ENCODE measurements at places on chromosomes 11 and 22. TPM values are rescaled to one million over a fixed set of nuclear protein-coding genes. Genes with fewer than 3 reads are reported as not detected.
A peak's percentile ranks its signal among the peaks of the same experiment; 100 is the strongest.

DNA sequence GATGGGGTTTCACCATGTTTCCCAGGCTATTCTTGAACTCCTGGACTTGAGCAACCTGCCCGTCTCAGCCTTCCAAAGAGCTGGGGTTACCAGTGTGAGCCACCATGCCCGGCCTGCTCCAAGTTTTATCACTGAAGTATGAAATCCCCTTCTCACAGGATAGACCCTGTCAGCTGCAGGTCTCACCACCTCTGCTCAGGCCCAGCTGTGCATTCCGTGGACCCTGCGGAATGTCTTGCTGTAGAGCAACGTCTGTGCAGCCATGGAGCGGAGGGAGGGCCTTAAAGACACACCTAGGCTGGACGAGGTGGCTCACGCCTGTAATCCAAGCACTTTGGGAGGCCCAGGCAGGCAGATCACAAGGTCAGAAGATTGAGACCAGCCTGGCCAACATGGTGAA, 625.4 kb downstream of the BRD1 start:
- no peak for DNase-seq

- no peak for DNase-seq
Observed at GRCh38 chr22:39216143-39216490, 28.7 kb downstream of the PDGFB start.

DNA sequence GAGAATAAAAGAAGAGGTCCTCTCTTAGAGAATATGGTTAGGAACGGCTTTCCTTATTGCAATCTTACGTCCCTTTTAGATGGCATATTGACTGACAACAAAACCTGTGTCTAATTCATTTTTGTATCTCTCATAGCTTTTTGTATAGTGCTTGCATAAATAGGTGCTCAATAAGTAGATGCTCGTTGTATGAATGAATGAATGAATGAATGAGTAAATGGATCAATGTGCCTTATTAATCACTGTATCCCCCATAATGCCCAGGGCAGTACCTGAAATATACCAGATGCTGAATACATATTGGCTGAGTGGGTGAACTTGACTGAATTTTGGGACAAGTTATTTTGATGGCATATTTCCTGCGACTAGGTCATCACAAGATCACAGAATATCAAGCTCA, 97.9 kb downstream of the SERGEF start:
- no peak for DNase-seq

DNA sequence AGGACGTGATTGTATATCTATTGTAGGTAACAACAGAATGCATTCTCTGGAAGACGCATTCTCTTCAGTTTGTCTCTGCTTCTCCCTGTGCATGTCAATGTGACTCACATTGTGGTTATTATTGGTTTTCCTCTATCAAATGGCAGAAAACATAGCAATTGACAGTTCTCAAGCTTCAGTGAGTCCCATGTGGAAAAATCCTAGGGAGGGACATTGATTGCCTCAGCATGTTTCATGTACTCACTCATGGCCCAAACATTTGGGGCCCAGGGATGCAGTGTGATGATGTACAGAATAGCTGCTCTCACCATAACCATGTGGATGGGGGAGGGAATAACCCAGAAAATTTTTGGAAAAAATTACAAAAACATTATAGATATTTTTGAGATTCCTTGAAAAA, 9.3 kb upstream of the ARL14EP start:
- DNase-seq = no peak

GRCh38 chr11:66047541-66048365, 1.2 kb downstream of the GAL3ST3 start:
- no peak for DNase-seq

DNA sequence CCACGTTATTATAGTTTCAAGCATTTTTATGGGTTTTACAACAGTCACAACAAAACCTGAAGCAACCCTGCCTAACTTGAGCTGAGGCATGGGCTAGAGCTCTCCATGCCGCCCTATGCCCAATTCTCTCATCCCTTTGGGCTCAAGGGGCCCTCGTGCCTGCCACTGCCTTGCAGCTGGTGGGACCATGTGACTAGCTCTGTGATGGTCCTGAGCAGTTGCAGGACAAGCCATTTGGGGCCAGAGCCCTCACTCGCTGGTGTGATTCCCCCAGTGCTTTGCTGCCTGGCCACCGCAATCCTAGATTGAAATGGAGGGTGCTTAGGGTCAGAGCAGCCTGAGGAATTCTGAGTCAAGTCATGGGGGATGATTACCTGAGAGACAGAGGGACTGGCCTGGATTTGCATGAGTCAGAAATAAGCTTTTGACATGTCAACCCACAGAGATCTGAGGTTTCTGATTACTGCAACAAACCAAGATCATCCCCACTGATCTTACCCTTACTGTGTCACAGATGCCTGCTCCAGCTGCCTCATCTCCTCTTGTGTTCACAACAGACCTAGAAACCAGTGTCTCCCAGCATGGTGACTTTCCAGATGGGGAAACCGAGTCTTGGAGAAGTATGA, 323.7 kb downstream of the BRD1 start:
- no peak for DNase-seq

GRCh38 chr11:21411104-21411503, 741.7 kb downstream of the NELL1 start:
- no peak for DNase-seq

DNA sequence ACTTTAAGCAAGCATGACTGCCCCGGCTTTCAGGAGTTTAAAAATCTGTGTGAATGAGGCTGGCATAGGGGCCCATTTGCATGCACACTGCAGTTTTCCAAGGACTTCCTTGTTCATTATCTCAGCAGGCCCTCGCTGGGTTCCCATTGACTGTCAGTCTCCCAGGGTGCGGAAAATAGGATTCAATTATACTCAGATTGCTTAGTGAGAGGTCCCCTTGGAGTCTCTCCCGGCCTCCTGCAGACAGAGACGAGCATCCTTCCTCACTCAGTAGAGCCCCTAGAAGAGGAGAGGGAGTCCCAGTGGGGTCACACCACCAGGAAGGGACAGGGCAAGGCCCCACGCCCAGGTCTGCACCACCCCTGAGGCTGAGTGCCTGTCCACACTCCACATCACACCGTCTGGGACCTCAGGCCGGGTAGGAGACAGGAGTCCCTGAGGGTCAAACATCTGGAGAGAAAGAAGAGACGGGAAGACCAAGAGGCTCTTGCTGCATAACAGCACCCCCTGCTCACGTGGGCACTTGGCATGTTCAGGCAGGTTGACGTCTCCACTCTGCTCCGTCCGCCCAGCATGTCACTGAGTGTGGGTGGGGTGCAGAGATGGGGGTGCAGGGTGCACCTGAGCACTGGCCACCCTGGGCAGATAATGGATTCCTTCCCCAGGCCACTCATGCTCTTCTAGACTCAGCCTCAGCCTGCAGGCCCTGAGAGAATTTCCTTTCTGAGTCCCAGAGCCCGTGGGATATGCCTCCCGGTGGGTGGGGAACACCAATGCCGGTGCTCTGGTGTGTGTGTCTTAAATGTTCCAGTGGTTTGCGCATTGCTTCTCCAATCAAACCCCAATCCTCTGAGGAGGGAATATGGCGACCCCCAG, 58.8 kb downstream of the MCM5 start:
- no peak for DNase-seq

DNA sequence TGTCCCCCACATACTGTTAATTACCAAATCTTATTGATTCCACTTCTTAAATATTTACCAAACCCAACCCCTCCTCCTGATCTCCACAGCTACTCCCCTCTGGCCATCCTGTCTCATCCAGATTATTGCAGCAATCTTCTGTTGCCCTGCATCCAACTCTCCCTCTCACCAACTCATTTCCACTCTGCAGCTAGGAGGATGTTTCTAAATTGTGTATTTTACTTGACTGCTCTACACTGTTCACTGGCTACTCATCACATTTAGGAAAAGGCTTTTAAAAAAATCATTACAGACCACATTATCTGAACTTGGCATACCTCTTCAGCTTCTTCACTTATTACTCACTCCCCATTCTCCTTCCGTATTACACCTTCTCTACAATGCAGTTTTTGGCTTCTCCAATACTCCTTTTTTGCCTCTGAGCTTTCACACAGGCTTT, 117.9 kb downstream of the ATG16L2 start:
- DNase-seq = no peak

- DNase-seq = no peak
Observed at GRCh38 chr11:113521737-113522517, 46.7 kb upstream of the DRD2 start.

GRCh38 chr22:35629406-35630216, 12.5 kb upstream of the MB start:
- peak; percentile 86 for DNase-seq

SLC22A25 gene
- not detected for total RNA-seq

OTOG gene
- not detected for total RNA-seq

MEI1 gene
- 72.3 TPM for total RNA-seq

HINFP gene
- total RNA-seq = 34.1 TPM

NAALADL1 gene
- 25.0 TPM for total RNA-seq

SCO2 gene
- total RNA-seq = 8.5 TPM

MGAT3 gene
- total RNA-seq = 2.6 TPM

MUC5AC gene
- total RNA-seq = not detected

SCGB1D2 gene
- total RNA-seq = not detected
